HAP-1 (cell line): ENCODE measurements at places on chromosomes 7 and 10.

DNA sequence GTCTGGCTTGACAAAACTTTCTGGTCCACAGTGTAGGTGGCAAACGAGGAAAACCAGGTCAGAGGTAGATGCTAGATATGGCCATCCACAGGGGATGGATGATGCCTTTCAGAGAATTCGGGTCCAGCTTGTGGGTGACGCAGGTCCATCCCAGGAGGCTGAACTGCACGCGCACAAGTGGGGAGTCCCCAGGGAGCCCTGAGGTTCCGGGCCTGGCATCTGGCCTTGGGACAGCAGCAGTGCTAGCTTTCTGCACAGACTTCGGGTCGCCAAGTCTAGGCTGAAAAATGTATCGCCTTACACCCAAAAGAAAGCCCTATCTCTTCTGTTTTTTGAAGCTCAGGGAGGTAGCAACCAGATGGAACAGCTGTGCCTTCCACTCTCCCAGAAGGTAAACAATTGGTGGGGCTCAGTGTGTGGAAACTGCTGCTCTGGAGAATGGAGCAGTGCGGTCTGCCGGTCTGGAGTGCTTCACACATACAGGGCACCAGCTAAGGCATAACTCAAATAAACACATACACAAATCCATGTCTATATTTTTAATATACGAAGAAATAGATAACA lies 119.3 kb upstream of the ACBD5 start:
- no peak for DNase-seq

- DNase-seq = no peak
These were observed 3.8 kb upstream of the EIF3B start for GRCh38 chr7:2350861-2351260.

DNA sequence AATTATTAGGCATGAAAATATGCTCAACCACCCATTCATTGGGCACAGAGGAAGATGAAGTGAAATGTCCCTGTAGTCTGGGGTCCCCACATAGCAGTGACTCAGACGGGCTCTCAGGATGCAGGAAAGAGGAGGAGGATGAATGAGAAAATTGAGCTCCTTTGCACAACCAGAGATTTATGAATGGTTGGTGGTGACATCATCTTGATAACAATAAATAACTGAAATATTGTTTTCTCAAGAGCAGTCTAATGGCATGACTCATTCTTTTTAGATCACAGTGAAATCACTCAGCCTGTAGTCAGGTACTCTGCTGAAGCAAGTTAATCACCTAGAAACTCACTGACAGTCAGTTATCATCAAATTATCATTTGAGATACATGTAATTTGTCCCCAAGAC lies 254.1 kb downstream of the RELN start:
- no peak for DNase-seq

DNA sequence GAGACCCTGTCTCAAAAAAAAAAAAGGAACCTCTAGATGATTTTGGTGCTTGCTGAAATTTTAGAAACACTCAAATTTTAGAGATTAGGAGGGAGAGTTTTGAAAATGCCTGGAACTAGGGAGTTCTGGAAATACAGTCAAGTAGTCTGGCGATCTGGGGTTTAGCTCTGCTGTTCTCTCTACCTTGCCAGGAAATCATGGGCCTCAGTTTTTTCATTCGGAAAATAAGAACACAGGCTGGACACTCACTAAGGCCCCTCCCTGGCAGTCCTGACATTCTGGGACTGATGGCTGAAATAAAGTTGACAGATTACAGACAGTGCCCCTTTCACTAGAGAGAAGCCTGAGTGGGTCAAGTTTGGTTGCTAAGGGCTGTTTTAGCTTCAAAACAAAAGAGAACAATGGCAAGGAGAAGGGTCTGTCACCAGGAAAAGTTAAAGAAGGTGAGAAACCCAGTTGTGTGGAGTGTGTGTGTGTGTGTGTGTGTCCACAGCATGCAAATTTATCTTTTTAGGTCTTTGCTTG lies 25.0 kb upstream of the CALN1 start:
- no peak for DNase-seq

DNA sequence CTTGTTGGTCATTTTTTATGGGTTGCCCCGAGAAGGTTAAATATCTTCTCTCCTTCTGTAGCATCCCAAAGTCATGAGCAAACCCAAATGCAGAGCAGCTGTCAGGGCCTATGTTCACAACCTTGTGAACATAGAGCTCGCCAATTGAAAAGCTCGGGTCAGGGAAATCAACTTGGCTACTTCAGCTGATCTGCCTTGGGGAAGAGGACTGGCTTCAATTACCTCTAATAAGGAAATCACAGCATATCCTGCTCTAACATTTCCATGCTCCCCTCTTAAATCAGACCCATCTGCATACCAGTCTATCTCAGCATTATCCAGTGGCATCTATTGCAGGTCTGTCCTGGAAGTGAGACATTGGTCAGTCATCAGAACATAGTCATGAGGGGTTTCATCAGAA lies 105.6 kb downstream of the ANKRD26 start:
- no peak for DNase-seq

DNA sequence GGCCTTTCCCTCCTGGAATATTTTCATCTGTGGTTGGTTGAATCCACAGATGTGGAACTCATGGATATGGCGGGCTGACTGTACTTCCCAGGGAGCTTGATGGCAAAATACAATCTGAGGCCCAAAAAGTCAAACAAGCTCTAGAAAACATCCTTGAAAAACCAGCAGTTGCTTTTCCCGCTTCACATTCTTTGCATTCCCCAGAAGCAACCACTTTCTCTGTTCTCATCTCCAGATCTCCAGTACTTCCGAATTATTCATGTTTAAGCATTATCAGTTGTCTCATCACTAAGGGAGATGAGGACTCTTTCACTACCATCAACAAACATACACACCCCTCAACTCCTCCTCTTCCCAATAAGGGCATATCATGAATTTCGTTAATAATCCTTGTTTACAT lies 55.3 kb downstream of the KIF5B start:
- DNase-seq = no peak

DNA sequence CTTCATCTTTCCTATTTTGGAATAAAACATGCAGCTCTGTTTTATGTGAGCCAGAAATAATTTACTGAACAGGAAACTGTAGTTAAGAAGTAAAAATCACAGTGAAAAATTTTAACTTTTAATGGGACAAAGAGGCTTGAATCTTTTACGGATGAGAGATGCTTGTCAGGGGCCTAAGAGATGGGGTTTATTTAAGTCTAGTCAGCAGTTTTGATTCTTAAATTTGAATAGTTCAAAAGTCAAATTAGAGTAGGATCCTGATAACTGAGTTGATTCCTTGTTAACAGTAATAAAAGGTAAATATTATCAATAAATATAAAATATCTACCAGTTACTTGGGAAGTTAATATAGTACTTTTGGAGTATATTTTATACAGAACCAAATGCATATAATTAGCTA lies 24.9 kb upstream of the CD36 start:
- no peak for DNase-seq

GRCh38 chr7:56256108-56256507 lies 139.9 kb upstream of the NUPR2 start:
- no peak for DNase-seq

DNA sequence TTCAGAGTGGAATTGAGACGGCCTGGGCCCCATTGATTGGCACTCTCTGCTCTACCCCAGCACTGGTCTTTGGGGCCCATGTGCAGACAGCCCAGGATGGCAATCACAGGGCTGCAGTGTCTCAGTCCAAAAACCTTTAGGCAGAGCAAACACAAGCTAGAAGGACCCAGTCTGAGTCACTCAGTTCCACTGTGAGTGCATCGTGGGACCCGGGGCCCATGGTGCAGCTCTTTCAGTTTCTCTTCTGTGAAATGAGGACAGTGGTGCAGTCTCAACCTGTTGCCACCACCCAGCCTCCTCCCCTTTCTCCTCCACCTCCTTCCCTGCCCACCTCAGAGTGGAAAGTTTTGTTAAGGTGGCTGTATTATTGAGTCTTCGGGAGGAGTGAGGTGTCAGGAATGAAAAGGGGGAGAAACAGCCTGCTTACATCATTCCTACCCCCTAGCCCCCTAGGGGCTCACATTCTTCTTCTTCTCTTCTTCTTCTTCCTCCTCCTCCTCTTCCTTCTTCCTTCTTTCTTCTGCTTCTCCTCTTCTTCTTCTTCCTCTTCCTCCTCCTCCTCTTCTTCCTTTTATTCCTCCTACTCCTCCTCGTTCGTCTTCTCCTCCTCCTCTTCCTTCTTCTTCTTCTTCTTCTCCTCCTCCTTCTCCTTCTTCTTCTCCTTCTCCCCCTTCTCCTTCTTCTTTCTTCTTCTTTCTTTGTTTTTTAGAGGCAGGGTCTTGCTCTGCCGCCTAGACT lies 19.5 kb upstream of the CARD11 start:
- no peak for DNase-seq

- no peak for DNase-seq
These were observed 100.8 kb downstream of the EBF3 start for GRCh38 chr10:129863201-129863663.

- DNase-seq = no peak
These were observed 240.0 kb upstream of the AUTS2 start for GRCh38 chr7:69358163-69358821.

DNA sequence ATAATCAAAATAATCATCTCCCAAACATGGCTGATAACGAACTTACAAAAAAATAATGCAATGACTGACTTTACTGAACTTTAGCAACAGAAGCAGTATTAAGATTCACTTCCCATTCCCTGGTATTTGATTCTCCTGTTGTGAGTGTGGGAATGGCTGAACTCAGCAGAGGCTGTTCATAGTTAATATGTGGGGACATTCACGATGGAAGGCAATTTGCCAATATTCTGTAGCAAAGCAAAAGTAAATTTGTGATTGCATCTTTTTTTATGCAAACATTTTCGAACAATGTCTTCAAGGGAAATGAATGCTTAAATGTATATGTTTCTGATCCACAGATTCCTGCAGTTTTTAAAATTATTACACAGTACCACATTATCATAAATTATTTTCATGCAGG lies 431.7 kb upstream of the KLF6 start:
- no peak for DNase-seq

- DNase-seq = no peak
These were observed 120.0 kb downstream of the SEC23IP start for GRCh38 chr10:120012566-120012965.

GRCh38 chr10:1029838-1030237 lies 4.2 kb upstream of the IDI2 start:
- peak; percentile 88 for DNase-seq

DNA sequence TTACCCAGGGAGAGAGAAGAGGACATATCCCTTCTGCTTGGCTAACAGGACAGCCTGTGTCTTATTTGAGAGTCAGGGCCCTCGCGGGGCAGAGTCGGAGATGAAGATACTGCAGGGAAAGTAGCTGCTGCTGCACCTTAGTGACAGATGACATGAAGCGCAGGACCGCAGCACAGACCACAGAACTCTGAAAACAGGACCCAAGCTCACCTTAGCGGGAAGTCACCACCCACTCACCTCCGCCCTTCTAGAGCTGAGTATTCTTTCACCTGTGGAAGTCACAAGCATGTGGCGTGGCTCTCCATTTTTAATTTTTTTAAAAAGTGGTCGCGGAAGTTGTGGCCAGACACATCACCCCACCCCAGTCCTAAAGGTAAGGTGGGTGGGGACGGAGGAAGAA lies 191.4 kb downstream of the FAM107B start:
- DNase-seq = no peak

DNA sequence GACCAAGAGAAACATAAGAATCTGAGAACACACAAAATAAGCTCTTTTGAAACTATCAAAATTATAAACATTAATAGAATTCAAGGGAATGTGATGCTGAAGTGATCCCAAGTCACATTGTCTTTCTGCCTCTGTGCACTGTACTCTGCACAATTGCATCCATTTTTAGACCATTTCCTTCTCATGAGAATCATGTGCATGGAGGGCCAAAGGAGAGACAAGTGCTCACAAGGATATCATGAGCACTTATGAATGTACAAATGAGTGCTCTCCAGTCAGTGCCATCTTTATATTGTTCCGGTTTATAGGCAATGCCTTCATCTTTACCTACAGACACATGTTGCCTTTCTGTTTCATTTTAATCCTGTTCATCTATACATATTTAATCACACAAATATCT lies 36.9 kb downstream of the MET start:
- DNase-seq = no peak

DNA sequence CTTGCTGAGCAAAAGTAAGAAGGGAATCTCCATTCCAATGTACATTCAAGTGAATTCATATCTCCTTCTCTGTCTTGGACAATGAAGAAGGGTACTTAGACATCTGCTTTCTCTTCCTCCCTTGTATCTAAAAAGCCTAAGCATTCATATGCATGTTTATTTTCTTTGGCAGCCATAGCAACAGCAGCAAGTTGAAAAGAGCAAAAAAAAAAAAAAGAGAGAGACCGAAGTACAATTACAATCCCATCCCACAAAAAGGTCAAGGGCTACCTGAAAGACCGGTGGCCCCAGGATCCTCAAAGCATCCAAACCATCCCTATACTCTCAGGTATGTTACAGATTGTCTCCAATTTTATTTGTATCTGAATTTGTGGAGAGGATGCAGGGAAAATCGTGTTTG lies 4.1 kb downstream of the OR2F1 start:
- DNase-seq = no peak

GRCh38 chr7:140314573-140315480 lies 83.5 kb downstream of the SLC37A3 start:
- no peak for DNase-seq

- no peak for DNase-seq
These were observed 10.3 kb downstream of the SEM1 start for GRCh38 chr7:96699219-96699871.

- DNase-seq = no peak
These were observed 11.4 kb downstream of the CLDN3 start for GRCh38 chr7:73758581-73759138.

- no peak for DNase-seq
These were observed 1.5 kb downstream of the IL15RA start for GRCh38 chr10:5975641-5976473.

DNA sequence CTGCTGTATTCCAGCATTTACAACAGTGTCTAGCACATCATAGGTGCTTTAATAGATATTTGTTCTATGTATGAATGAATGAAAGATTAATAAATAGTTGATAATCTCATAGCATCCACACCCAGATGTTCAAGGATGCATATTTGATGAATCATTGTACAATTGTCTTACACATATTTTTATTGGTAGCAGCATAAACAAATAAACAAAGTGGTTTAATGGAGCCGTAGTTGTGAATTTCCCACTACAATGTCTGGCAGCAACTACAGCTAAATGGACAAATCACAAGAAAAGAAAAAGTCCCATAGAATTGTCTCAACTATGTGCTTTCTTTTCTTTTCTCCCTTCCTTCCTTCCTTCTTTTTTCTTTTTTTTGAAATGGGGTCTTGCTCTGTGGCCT lies 150.8 kb downstream of the NRP1 start:
- DNase-seq = no peak

- no peak for DNase-seq
These were observed 16.1 kb upstream of the PCLO start for GRCh38 chr7:83178796-83179195.

GRCh38 chr7:158236400-158236799 lies 351.2 kb downstream of the PTPRN2 start:
- DNase-seq = no peak

GRCh38 chr7:69232445-69233376 lies 365.6 kb upstream of the AUTS2 start:
- no peak for DNase-seq

GRCh38 chr10:95356190-95356955 lies 65.6 kb upstream of the PDLIM1 start:
- no peak for DNase-seq

GRCh38 chr10:32384171-32384570 lies 37.2 kb upstream of the EPC1 start:
- peak; percentile 12 for DNase-seq
